A673 (cell line): ENCODE measurements at places on chromosomes 5 and 9. TPM values are rescaled to one million over a fixed set of nuclear protein-coding genes. Genes with fewer than 3 reads are reported as not detected.
A peak's percentile ranks its signal among the peaks of the same experiment; 100 is the strongest.

The QRFP gene
- not detected in 2 replicates for total RNA-seq

The FCN2 gene
- not detected in 2 replicates for total RNA-seq

The EQTN gene
- total RNA-seq: not detected in 2 replicates

The NMUR2 gene
- total RNA-seq: not detected in 2 replicates

The OR1J2 gene
- not detected in 2 replicates for total RNA-seq

The ZNF483 gene
- 3.4 and 4.4 TPM in 2 replicates for total RNA-seq

DNA sequence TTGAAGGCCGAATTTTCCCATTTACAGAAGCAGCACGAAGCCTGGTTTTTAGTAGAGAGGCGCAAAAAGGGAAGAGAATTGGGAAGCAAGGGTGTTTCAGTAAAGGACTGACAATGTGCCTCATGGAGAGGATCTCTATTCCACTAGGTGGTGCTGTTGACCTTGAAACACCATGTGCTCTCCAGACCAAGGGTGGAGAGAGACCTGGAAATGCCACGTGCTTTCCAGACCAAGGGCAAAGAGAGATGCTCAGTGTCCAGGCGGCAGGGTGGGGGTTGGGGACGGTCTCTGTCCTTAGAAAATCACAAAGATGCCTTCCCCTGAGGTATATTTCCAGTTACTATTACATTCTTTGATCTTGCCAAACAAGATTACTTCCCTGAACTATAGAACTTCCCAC, 425.3 kb downstream of the CSNK1G3 start:
- no peaks in the 10 kb centered on the region for H3K36me3 ChIP-seq
- no peaks in the 10 kb centered on the region for H3K4me1 ChIP-seq
- H3K27me3 ChIP-seq: no peaks in the 10 kb centered on the region
- H3K4me3 ChIP-seq: no peak overlapping the region

DNA sequence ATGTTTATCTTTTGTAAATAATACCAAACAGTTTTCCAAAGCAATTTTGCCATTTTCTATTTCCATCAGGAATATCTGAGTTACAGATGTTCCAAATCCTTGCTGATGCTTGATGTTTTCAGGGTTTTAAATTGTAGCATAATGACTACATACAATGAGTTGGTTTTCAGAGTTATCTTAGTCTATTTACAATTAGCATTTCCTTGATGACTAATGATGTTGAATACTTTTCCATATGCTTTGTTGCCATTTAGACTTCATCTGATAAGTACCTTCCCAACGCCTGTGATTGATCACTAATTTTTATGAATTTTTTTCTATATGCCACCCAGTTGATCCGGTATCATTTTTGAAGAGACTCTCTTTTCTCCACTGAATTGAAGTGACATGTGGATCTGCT, 102.3 kb downstream of the SLC25A46 start:
- H3K4me3 ChIP-seq: no peak overlapping the region
- no peaks in the 10 kb centered on the region for H3K4me1 ChIP-seq
- no peaks in the 10 kb centered on the region for H3K27me3 ChIP-seq

DNA sequence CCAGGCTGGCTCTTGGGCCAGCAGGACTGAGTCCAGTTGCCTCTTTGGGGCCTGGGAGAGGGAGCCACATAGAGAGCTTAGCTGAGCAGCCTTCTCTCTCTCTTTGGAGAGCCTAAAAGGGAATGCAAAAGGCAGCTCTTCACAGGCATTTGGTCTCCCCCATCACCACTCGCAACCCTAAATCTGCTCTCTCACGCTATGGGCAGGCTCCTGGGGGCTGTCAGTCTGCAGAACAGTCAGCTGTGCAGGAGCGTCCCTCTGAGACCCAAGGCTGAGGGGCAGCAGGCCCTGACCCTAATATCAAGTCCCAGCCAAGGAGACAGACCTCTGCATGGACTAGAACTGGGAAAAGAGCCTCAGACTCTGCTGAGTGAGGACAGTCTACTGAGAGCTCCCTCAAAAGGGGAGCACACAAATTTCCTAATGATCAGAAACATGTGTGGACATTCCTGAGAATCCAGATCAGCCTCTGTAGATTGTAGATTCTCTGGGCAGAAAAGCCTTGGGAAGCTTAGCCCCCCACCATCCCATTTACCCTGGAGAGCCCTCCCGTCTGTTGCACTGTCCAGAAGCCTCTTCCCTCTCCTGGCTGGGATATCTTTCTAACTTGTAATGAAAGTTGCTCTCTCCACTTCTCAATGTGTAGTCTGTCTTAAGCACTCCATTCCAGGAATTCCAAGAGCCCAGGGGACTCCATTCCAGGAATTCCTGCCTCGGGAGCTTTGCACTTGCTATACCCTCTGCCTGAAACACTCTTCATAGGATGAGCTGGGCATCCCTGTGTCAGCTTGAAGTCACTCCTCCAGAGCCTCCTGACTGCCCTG, 79.4 kb downstream of the FAM114A2 start:
- no peaks in the 10 kb centered on the region for H3K36me3 ChIP-seq
- no peak for DNase-seq
- no peak overlapping the region for H3K27ac ChIP-seq
- no peaks in the 10 kb centered on the region for H3K4me1 ChIP-seq
- no peaks in the 10 kb centered on the region for H3K27me3 ChIP-seq

DNA sequence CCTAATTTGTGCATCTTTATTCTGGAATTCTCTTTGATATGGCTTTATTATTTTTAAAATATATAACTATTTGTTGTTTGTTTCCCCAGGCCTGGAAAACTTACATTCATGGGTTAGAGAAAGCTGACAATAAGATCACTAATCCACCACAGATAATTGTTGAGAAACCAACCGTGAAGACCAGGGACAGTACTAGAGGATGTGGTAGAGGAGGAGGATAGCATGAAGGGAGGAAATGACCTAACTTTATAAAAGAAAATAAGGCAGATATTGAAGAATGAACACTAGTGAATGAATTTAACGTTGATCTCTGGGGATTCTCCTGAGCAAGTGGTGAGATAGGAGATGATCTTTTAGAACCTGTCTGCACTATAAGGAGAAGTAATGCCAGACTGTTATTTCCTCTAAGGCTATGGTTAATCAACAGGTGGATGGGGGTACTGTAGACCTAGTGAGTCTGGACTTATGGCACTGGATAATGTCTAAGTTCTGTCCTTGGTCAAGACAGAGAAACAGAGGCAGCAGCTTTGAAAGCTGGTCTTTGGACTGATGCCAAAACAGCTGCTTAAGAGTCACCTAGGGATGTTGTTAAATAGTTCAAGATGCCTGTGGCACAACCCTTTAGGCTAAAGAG, 52.4 kb downstream of the NREP start:
- H3K27me3 ChIP-seq: no peaks in the 10 kb centered on the region
- no peak overlapping the region for H3K27ac ChIP-seq
- H3K36me3 ChIP-seq: no peaks in the 10 kb centered on the region
- H3K4me3 ChIP-seq: no peak overlapping the region

GRCh38 chr5:1652873-1653697, 129.3 kb upstream of the LPCAT1 start:
- no peak overlapping the region for H3K27ac ChIP-seq
- DNase-seq: peak; percentile 42
- H3K36me3 ChIP-seq: no peaks in the 10 kb centered on the region
- no peaks in the 10 kb centered on the region for H3K4me1 ChIP-seq
- peak overlapping the region; percentile 25 for H3K4me3 ChIP-seq

GRCh38 chr9:19649336-19650041, 139.3 kb downstream of the SLC24A2 start:
- H3K27me3 ChIP-seq: no peaks in the 10 kb centered on the region
- no peak for DNase-seq
- no peaks in the 10 kb centered on the region for H3K4me1 ChIP-seq

GRCh38 chr9:105216440-105217178, 27.8 kb upstream of the SLC44A1 start:
- H3K4me1 ChIP-seq: no peaks in the 10 kb centered on the region
- H3K27me3 ChIP-seq: no peaks in the 10 kb centered on the region
- no peaks in the 10 kb centered on the region for H3K36me3 ChIP-seq
- no peak overlapping the region for H3K27ac ChIP-seq
- DNase-seq: no peak

DNA sequence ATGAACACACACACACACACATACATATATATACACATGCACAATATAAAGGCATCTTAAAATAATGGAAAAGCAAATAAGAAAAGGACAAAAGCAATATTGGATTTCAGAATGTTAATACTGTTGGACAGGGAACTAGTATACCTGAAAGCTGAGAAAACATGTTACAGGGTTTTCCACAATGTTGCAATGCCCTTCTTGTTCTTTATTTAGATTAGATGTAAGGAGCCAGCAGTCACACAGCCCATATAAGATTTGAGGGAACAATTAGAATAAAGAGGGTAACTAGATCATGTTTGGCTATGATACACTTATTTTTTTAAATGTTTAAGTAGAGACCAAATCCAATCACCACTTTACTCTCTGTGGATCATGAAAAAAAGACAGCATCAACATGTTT, 61.7 kb downstream of the SH3TC2 start:
- H3K36me3 ChIP-seq: no peaks in the 10 kb centered on the region
- H3K4me1 ChIP-seq: peaks cover 8% of the 10 kb centered on the region
- no peaks in the 10 kb centered on the region for H3K27me3 ChIP-seq
- H3K27ac ChIP-seq: no peak overlapping the region
- DNase-seq: no peak

- H3K27ac ChIP-seq: no peak overlapping the region
- H3K4me3 ChIP-seq: no peak overlapping the region
- no peaks in the 10 kb centered on the region for H3K27me3 ChIP-seq
- peaks cover 48% of the 10 kb centered on the region for H3K4me1 ChIP-seq
- DNase-seq: no peak
Measured at GRCh38 chr9:136046554-136046920, 48.6 kb downstream of the NACC2 start.

DNA sequence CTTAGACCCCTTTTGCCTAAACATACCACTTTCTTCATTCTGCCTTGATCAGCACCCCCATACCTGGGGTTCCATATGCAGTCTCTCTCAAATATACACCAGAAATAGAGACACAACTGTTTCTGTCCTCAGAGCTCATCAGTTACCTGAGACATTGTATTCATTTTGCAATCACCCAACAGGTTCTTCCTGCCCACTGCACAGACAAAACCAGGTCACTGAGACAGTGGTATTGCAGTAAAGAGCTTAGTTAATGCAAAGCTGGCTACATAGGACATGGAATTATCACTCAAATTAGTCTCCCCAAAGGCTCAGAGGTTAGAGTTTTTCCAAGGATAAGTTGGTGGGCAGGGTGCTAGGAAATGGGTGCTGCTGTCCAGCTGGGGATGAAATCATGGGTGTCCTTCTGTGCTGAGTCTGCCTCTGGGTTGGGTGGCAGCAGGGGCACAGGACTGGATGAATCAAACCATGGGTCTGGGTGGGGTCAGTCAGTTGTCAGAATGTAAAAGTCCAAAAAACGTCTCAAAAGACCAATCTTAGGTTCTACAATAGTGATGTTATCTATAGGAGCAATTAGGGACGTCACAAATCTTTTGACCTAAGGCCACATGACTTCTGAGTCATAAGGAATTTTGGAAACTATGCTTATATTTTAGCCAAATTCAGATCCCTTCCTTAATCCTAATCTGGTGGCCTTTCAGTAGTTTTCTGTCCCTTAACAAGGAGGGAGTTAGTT, 41.0 kb downstream of the KCNV2 start:
- peaks cover 6% of the 10 kb centered on the region for H3K4me1 ChIP-seq
- H3K27me3 ChIP-seq: no peaks in the 10 kb centered on the region
- no peak overlapping the region for H3K27ac ChIP-seq
- no peaks in the 10 kb centered on the region for H3K36me3 ChIP-seq
